ENCODE measurements at places on chromosomes 4 and X.

- H3K4me3 ChIP-seq, result no peak within 1 kb of the TSS
- no peak for DNase-seq
- H3K36me3 ChIP-seq, result no peaks in the 10 kb centered on the region
- no peak within 1 kb of the TSS for H3K27ac ChIP-seq
- H3K27me3 ChIP-seq, result peaks cover 5% of the 10 kb centered on the region
- H3K4me1 ChIP-seq, result no peaks in the 10 kb centered on the region
These were observed at the start of gene CD40LG for GRCh38 chrX:136647677-136648360. Gene CD40LG (plus strand): TSS chrX:136648158. CDS start chrX:136648249, 91 bp downstream.

GRCh38 chr4:127124919-127125318 lies 507.8 kb upstream of the INTU start:
- H3K27me3 ChIP-seq, result no peaks in the 10 kb centered on the region
- no peaks in the 10 kb centered on the region for H3K36me3 ChIP-seq
- no peaks in the 10 kb centered on the region for H3K4me1 ChIP-seq
- H3K27ac ChIP-seq, result no peak overlapping the region
- DNase-seq, result no peak
- no peak overlapping the region for H3K4me3 ChIP-seq

DNA sequence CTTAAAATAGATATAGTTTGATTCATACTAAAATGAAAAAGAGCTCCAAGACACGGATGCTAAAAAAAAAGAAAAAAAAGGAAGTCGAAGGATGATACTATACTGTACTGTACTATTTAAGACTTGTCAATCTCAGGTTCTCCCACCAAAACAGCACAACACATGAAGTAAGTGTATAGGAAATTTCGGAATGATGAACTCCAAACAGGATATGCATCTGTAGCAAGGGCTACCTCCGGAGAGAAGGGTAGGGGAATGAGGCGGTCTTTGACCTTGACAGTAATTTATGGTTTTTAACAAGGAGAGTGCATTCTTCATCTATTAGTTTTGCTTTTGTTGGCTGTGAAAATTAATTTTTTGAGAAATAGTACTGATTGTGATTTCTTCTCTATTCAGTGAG lies 541 bp upstream of the FIP1L1 start:
- DNase-seq, result no peak
- H3K27ac ChIP-seq, result peak overlapping the region; percentile 75
- H3K4me1 ChIP-seq, result no peaks in the 10 kb centered on the region

- peak overlapping the region; percentile 91 for H3K27ac ChIP-seq
- no peak for DNase-seq
- no peaks in the 10 kb centered on the region for H3K27me3 ChIP-seq
These were observed 408 bp downstream of the TMEM33 start for GRCh38 chr4:41935652-41936021.

DNA sequence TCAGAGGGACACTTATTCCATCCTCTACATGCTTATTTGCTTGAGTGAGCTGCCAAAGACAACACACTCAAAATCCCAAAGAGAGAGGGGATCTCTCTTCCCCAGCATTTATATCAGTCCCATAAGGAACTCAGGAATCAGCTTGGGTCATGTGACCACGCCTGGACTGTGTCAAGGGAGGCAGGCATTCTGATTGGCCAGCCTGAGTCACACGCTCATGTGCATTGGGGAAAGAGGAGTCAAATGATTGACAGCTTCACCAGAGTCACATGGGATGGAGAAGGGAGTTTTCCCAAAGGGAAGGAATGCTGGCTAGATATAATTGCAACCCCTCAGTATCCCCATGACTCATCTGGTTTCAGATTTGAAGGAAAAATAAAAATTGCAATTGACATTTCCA lies 49.0 kb downstream of the RWDD4 start:
- no peaks in the 10 kb centered on the region for H3K27me3 ChIP-seq
- no peak overlapping the region for H3K4me3 ChIP-seq
- H3K4me1 ChIP-seq, result no peaks in the 10 kb centered on the region
- no peak overlapping the region for H3K27ac ChIP-seq

DNA sequence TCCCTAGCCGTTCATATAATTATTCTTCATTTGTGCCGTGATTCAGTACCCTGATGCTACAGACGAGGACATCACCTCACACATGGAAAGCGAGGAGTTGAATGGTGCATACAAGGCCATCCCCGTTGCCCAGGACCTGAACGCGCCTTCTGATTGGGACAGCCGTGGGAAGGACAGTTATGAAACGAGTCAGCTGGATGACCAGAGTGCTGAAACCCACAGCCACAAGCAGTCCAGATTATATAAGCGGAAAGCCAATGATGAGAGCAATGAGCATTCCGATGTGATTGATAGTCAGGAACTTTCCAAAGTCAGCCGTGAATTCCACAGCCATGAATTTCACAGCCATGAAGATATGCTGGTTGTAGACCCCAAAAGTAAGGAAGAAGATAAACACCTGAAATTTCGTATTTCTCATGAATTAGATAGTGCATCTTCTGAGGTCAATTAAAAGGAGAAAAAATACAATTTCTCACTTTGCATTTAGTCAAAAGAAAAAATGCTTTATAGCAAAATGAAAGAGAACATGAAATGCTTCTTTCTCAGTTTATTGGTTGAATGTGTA lies 7.0 kb downstream of the SPP1 start:
- H3K4me3 ChIP-seq, result no peak overlapping the region
- no peak overlapping the region for H3K27ac ChIP-seq
- DNase-seq, result no peak

GRCh38 chrX:44382871-44383270 lies 39.4 kb upstream of the EFHC2 start:
- H3K36me3 ChIP-seq, result no peaks in the 10 kb centered on the region
- H3K27ac ChIP-seq, result no peak overlapping the region
- H3K4me3 ChIP-seq, result no peak overlapping the region
- no peaks in the 10 kb centered on the region for H3K27me3 ChIP-seq

- no peak overlapping the region for H3K4me3 ChIP-seq
- no peak for DNase-seq
- H3K4me1 ChIP-seq, result no peaks in the 10 kb centered on the region
- no peaks in the 10 kb centered on the region for H3K36me3 ChIP-seq
- H3K27ac ChIP-seq, result no peak overlapping the region
These were observed 172.6 kb upstream of the PSAPL1 start for GRCh38 chr4:7607156-7607910.

DNA sequence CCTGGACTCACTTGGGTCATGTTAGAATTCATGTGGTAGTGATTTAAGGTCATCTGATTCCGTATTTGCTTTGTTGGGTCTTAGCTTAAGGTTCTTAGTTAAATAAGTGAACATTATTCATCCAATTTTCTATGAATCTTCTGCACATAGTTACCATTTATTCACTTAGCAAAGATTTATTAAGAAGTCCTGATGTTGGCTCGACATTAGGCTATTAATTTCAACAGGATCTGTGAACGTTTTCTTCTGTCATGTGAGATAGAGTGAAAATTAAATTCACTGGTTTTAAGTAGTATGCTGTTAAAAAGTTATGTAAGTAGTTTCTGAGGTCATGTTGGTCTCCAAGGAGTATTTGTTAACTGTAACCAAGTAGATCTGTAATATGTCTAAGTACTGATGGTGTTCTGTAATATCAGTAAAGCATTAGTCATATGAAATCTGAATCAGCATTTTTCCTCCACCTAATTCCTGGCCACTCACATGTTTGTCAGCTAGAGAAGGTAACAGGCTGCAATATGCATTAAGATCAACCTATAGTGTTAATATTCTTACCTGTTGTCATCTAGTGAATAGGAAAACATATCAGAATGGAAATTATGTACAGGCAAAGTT lies 155.6 kb downstream of the PCDH7 start:
- H3K4me1 ChIP-seq, result no peaks in the 10 kb centered on the region
- no peaks in the 10 kb centered on the region for H3K27me3 ChIP-seq
- H3K4me3 ChIP-seq, result no peak overlapping the region

GRCh38 chr4:118035309-118035708 lies 1.0 kb downstream of the NDST3 start:
- H3K4me3 ChIP-seq, result no peak overlapping the region
- no peaks in the 10 kb centered on the region for H3K4me1 ChIP-seq
- H3K36me3 ChIP-seq, result no peaks in the 10 kb centered on the region
- H3K27ac ChIP-seq, result no peak overlapping the region

- no peak overlapping the region for H3K27ac ChIP-seq
- no peak for DNase-seq
- H3K36me3 ChIP-seq, result no peaks in the 10 kb centered on the region
- no peaks in the 10 kb centered on the region for H3K4me1 ChIP-seq
- H3K27me3 ChIP-seq, result no peaks in the 10 kb centered on the region
These were observed 342.7 kb downstream of the GALNTL6 start for GRCh38 chr4:172155838-172156345.

GRCh38 chr4:84417997-84418709 lies 80.9 kb downstream of the NKX6-1 start:
- no peaks in the 10 kb centered on the region for H3K4me1 ChIP-seq
- no peak for DNase-seq
- H3K36me3 ChIP-seq, result no peaks in the 10 kb centered on the region
- no peak overlapping the region for H3K4me3 ChIP-seq

- H3K27ac ChIP-seq, result peak overlapping the region; percentile 35
- H3K36me3 ChIP-seq, result no peaks in the 10 kb centered on the region
- DNase-seq, result no peak
These were observed 86.3 kb upstream of the RAPGEF2 start for GRCh38 chr4:159016593-159017024.

DNA sequence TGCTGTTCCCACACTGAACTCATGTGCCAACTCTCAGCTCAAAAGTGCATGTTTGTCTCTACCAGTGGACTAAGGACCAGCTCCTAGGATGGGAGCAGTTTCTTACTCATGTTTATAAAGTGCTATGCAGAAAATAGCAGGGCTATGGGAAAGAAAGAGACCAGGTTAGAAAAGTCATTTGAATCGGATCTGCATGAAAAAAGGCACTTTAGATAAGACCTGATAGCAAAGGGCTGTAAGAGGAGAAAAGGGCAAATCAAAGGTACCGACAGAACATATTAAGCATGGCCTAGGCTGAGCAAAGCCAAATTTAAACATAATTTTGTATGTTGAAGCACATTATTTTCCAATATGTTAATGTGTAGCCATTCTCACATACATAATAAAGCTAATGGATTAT lies 362.3 kb upstream of the ZFP42 start:
- H3K27me3 ChIP-seq, result no peaks in the 10 kb centered on the region
- H3K36me3 ChIP-seq, result no peaks in the 10 kb centered on the region
- H3K27ac ChIP-seq, result no peak overlapping the region
- DNase-seq, result no peak
- H3K4me3 ChIP-seq, result no peak overlapping the region

- H3K27me3 ChIP-seq, result no peaks in the 10 kb centered on the region
- DNase-seq, result peak; percentile 91
These were observed 1.3 kb upstream of the EOLA1 start for GRCh38 chrX:149539283-149540130.

DNA sequence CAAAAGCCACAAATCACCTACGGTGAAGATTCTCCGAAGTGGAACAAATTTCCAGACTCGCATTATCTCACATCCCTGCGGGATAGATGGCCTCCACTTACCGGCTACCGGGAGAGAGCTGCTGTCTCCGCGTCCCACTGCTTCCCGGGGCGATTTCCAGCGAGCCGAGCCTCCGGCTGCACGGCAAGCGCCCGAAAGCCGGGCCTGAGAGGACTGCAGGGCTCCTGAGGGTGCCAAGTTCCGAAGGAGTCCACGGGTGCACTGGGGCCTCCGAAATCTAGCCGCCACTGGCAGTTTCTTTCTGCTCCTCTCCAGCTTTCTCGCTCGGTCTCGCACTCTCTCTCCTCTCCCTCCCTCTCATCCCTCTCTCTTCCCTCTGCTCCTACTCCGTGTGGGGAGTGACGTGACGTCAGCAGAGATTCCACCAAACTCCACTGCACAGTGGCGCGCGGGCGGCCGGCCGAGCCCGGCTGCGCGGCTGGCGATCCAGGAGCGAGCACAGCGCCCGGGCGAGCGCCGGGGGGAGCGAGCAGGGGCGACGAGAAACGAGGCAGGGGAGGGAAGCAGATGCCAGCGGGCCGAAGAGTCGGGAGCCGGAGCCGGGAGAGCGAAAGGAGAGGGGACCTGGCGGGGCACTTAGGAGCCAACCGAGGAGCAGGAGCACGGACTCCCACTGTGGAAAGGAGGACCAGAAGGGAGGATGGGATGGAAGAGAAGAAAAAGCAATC lies 14.0 kb upstream of the PITX2 start:
- no peaks in the 10 kb centered on the region for H3K4me1 ChIP-seq
- peaks cover 43% of the 10 kb centered on the region for H3K27me3 ChIP-seq
- no peak overlapping the region for H3K4me3 ChIP-seq

- H3K27ac ChIP-seq, result no peak overlapping the region
- H3K36me3 ChIP-seq, result no peaks in the 10 kb centered on the region
- H3K27me3 ChIP-seq, result no peaks in the 10 kb centered on the region
- H3K4me3 ChIP-seq, result no peak overlapping the region
- no peaks in the 10 kb centered on the region for H3K4me1 ChIP-seq
These were observed 8.0 kb upstream of the NAT8L start for GRCh38 chr4:2051086-2051485.

- no peaks in the 10 kb centered on the region for H3K4me1 ChIP-seq
- no peaks in the 10 kb centered on the region for H3K36me3 ChIP-seq
- H3K27ac ChIP-seq, result peak overlapping the region; percentile 13
- DNase-seq, result no peak
- H3K27me3 ChIP-seq, result no peaks in the 10 kb centered on the region
These were observed 2.6 kb downstream of the FLNA start for GRCh38 chrX:154371789-154372300.

- H3K36me3 ChIP-seq, result no peaks in the 10 kb centered on the region
- no peaks in the 10 kb centered on the region for H3K27me3 ChIP-seq
- H3K4me3 ChIP-seq, result no peak overlapping the region
- H3K4me1 ChIP-seq, result no peaks in the 10 kb centered on the region
These were observed 4.5 kb downstream of the CFAP299 start for GRCh38 chr4:80340036-80340435.

- no peak for DNase-seq
- peaks cover 4% of the 10 kb centered on the region for H3K36me3 ChIP-seq
- H3K27me3 ChIP-seq, result no peaks in the 10 kb centered on the region
- no peaks in the 10 kb centered on the region for H3K4me1 ChIP-seq
- H3K27ac ChIP-seq, result no peak overlapping the region
- H3K4me3 ChIP-seq, result no peak overlapping the region
These were observed 30.2 kb downstream of the NEK1 start for GRCh38 chr4:169582203-169582602.

Data from right lobe of liver (tissue), 6 donors.